Large intestine (tissue), 12 donors: ENCODE measurements at places on chromosomes 7 and 10. TPM values are rescaled to one million over a fixed set of nuclear protein-coding genes. Genes with fewer than 3 reads are reported as not detected.

Gene CYP26A1
- 0.09 TPM for polyA plus RNA-seq

Gene TMEM225B
- 1.3 TPM for polyA plus RNA-seq

Gene FOXP2
- polyA plus RNA-seq: 9.7 TPM

Gene CHRM2
- polyA plus RNA-seq: 7.3 TPM
